Common myeloid progenitor, CD34-positive (primary cell): ENCODE measurements at places on chromosomes 5 and 9.

- no peak for DNase-seq
Observed at GRCh38 chr5:38369692-38370091, 111.3 kb downstream of the EGFLAM start.

GRCh38 chr5:150288791-150289190 is 782 bp downstream of the CAMK2A start:
- no peak for DNase-seq

DNA sequence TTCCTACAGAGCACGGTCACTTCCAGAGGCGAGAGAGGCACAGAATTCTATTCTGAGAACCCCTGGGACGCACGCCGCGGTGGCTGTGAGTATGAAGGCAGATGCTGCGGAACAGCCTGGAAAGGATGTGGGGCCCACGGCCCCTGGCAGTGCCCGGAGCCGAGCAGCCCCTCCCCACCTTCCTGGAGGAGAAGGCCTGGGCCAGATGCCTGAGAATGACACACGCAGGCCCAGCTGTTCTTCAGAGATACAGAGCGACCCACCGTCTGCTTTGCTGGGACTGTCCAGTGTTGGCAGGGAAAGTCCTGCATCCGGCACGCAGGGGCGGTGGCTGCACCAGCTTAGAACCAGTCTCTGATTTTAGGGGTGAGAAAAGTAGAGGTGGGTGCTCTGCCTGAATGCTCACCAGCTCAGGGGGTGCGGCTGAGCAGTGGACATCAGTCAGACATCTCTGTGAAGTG is 116.7 kb upstream of the LPCAT1 start:
- DNase-seq = no peak

GRCh38 chr5:178428341-178429155 is 161.6 kb downstream of the COL23A1 start:
- DNase-seq = no peak

DNA sequence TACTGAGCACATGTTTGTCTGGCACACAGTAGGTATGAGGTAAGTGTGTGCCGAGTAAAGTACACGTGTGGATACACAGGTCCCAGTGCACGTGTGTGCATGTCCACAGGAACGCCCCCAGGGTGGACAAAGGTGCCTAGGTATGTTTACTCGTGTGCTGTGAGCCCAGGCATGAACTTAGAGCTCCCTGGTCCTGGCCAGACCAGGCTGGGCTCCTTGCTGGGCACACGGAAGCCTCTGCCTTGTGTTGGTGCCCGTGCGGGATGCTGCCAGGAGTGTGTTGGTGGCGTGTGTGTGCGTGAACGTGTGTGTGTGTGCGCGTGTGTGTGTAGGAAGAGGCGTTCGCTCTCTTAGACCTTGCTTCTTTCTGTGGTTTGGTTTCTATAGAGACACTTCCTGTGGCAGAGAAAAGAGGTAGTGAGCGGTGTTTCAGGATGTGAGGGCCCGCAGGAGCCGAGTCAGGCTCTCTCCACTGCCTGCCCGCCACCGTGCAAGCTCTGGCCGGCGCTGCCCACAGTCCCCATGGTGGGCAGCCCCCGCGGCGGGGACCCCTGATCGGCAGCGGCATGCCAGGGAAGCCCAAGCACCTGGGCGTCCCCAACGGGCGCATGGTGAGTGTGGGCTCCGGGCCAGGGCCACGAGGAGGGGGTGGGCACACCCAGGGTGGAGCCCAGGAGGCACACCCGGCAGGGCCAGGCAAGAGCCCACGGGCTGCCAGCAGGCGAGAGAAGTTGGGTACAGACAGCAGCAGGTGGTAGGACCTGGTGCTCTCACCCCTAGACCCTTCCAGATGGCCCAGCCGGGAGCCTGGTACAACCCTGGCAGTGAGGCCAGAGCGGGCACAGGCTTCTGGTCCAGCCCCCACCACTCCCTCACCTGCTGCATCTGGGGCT is at the start of gene RGS14:
RGS14 (plus strand) TSS at position 466 of the 893 bp plus-strand sequence; CDS start at position 567, 101 bp downstream.
- peak; percentile 98 for DNase-seq

DNA sequence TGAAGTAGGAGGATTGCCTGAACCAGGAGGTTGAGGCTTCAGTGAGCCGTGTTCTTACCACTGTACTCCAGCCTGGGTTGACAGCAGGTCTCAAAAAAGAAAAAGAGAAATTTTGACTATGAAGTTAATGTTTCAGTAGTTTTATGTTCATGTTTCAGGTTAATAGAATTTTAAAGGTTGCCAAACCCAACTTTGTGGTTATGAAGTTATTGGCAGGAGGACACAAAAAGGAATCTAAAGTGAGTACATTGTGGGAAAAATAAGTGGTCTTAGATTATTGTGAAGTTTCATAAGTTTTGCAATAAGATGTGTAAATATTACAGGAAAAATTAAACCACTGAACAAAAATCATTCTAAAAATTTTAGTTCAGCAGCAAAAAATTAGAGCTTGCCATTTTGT is 78.6 kb downstream of the GOLM1 start:
- no peak for DNase-seq

DNA sequence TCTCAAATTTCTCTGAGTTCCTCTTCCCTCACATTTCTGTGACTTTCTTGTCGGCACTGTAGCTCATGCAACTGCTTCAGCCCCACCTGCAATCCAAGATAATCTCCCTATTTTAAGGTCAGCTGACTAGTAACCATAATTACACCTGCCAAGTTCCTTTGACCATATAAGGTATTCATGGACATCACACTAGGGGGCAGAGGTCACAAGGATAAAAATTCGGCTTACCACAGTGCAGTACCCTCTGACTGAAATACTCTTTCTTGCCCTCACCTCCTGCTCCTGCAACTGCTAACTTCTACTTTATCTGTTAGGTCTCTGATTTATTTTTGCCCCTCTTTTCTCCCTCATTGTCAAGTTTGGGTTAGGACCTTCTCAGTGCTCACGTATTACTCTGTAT is 144.2 kb downstream of the GDNF start:
- DNase-seq = no peak

DNA sequence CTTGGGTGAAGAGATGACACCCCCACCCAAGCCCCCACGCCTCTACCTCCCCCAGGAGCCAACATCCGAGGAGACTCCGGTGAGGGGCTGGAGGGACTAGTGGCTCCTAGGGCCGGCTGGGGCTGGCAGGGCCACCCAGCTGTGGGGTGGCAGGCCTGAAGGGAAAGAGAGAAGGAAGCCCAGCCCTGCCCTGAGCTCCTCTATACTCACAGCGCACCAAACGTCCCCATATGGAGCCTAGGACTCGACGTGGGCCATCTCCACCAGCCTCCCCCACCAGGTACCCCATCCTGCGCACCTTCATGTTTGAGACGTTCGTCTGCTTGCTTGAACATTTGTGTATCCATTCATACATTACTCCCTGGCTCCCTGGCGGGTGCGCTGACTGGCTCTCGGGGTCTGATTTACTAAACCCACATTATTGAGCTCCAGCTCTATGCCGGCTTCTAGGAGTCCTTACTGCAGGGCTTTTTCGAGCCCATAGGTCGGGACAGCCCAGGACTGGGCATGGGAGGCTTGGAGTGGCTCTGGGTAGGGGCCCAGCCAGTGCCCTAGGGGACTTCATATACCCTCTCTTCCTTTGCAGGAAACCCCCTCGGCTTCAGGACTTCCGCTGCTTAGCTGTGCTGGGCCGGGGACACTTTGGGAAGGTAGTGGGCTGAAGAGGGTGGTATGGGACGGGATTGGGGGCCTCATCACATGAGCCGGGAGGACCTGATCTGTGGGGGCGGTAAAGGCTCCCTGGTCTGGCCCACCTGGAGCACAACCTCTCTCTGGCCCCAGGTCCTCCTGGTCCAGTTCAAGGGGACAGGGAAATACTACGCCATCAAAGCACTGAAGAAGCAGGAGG is 9.1 kb downstream of the ZDHHC12 start:
- no peak for DNase-seq

- peak; percentile 51 for DNase-seq
Observed at GRCh38 chr9:3648722-3649246, 123.0 kb upstream of the RFX3 start.

GRCh38 chr5:135191084-135191826 is 157.2 kb upstream of the PITX1 start:
- peak; percentile 83 for DNase-seq

- DNase-seq = peak; percentile 15
Observed at GRCh38 chr5:173629628-173630027, 13.2 kb upstream of the BOD1 start.

GRCh38 chr5:52668544-52669185 is 119.1 kb upstream of the ITGA1 start:
- DNase-seq = no peak

GRCh38 chr5:165029099-165029870 is 1523.9 kb downstream of the MAT2B start:
- peak; percentile 92 for DNase-seq

DNA sequence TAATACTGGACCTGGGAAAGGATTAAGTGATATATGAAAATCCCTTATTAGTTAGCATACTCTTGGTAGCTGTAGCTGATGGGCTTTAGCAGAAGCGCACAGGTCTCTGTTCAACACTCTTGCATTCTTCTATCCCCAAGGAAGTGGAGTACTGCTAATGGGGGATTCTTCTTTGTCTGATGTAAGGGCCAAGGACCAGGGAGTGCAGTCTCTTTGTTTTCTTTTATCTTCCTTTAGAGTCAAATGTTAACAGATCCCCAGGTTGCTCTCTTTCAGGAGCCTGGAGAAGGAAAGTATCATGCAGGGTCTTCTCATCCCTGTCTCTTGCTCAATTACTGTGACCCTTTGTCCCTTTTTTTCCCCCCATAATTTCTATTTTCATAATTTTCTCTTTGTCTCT is 1146.9 kb upstream of the DMAC1 start:
- no peak for DNase-seq

- no peak for DNase-seq
Observed at GRCh38 chr5:124193371-124193789, 553.1 kb downstream of the ZNF608 start.

DNA sequence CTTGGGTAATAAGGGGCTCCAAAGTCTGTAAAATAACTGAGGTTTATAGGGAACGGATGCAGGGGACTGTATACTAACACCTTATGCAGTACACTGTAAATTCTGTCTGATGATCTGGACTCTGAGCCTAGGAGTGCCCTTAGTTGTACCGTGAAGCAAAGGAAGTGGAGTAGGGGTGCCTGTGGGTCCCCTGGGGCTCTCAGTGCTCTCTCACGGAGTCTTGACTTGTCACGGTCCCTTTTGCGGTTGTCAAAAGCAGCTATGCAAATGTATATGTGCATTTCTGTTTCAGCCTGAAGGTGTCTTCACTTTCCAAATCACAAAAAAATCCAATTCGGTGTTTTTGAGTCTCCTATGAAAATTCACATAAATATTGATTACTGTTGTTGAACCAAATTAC is 17.8 kb downstream of the DMRT1 start:
- no peak for DNase-seq

DNA sequence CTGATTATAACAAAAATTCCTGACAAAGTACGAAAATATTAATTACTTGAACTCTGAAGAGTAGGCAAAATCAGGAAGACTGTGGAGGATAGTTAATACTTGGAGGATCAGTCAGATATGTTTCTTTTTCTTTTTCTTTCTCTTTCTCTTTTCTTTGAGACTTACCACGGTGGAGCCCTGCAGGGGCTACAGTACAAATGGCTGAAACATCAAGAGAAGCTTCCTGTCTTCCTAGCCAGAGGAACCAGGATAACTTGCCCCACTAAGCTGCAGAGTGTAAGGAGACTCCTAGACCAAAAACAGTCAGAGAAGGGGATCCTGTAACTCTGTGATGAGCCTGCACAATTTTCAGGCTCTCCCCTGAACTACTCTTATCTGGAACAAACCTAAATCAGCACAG is 324.6 kb upstream of the TYRP1 start:
- DNase-seq = no peak

- no peak for DNase-seq
Observed at GRCh38 chr5:93929131-93929530, 187.7 kb upstream of the POU5F2 start.

GRCh38 chr5:6801236-6801635 is 88.0 kb downstream of the TENT4A start:
- DNase-seq = no peak

DNA sequence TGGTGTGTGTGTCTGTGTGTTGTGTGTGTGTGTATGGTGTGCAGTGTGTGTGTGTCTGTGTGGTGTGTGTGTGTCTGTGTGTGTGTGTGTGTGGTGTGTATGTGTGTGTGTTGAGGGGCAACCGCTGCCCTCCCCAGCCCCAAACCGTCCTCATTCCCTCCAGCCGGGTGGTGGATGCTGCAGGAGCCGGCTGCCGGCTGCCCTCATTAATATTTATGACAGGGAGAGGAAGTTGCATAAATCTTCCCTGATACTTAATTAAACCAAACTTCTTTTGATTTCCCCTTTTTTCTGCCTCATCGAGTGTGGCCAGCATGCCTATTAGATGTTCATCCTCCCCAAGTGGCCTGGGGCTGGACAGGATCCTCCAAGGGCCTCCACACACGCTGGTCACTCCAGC is 121.4 kb upstream of the MVB12B start:
- DNase-seq = peak; percentile 97

GRCh38 chr9:124873664-124874063 is 11.7 kb downstream of the ARPC5L start:
- DNase-seq = no peak

DNA sequence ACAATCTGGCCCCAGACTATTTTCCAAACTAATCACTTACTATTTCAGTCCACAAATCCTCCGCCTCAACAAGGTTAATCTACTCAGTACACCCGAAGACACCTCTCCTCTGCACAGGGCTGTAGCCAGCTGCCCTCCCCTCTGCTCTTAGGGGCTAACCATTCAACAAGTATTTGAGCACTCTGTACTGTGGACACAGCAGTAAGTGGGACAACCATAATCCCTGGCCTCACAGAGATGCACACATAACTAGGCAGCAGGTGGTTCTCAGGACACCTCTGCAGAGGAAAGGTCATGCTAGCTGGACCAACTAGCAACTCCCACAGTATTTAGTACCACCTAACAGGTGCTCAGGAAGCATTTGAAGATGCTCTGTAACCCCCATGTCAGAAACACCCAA is 5.5 kb downstream of the CAMSAP1 start:
- DNase-seq = no peak

GRCh38 chr9:76985581-76985980 is 33.9 kb upstream of the FOXB2 start:
- no peak for DNase-seq

GRCh38 chr9:3238236-3238635 is 287.6 kb downstream of the RFX3 start:
- no peak for DNase-seq

DNA sequence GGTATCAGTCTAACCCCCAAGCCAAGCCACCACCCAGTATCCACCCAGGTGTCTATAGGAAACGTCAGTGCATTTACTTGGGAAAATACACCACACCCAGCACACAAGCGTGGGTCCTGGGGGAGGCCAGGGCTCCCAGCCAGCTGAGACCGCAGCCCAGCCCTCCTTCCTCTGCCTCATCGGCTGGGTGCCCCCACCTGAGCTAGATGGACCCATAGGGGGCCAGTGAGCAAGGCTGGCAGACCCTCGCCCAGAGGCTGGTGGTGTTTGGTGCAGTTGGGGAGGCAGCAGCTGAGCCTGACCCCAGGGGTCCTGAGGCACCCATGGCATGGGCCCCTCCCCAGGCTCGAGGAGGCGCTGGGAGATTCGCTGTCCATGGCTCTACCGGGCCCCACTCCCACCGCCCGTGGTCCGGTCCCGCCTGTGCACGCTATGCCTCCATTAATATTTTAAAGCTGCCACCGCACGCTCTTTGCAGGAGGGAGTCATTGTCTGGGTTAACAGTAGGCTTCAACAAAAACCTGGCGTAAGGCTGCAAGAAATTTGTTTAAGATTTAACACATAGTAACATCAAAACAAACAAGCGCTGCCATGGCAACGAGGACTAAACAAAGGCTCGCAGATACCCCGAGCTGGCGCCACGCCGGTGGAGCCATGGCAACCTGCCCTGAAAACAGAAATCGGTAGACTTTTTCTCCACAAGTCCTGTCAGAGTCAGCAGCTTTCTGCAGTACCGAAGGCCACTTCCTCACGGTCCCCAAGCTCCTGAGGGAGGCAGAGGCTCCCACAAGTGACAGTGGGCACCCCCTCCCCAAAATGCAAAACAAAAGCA is 20.6 kb downstream of the TPPP start:
- DNase-seq = peak; percentile 99

- DNase-seq = no peak
Observed at GRCh38 chr9:137811283-137811870, 66.2 kb upstream of the CACNA1B start.
